SJSA1 (cell line): ENCODE measurements at places on chromosomes 2 and 18. TPM values are rescaled to one million over a fixed set of nuclear protein-coding genes. Genes with fewer than 3 reads are reported as not detected.

Gene ME2
- total RNA-seq: 45.0 and 49.2 TPM in 2 replicates

Gene GPAT2
- not detected in 2 replicates for total RNA-seq

Gene TMEM150A
- 1.0 and 5.1 TPM in 2 replicates for total RNA-seq

Gene CXCR4
- total RNA-seq: 0.22 and 0.79 TPM in 2 replicates

Gene RUFY4
- not detected in 2 replicates for total RNA-seq

Gene FAM237A
- total RNA-seq: not detected in 2 replicates

Gene FZD7
- 77.8 and 90.7 TPM in 2 replicates for total RNA-seq

Gene DAPL1
- total RNA-seq: not detected in 2 replicates

Gene TMEFF2
- 0.16 and 0.25 TPM in 2 replicates for total RNA-seq

Gene OSR1
- 1.9 and 2.2 TPM in 2 replicates for total RNA-seq

Gene HJURP
- 73.2 and 81.4 TPM in 2 replicates for total RNA-seq

Gene CHRND
- total RNA-seq: not detected in 2 replicates

Gene IHH
- 0.05 TPM in 1 of 2 replicates, not detected in the other for total RNA-seq

Gene MYL12A
- total RNA-seq: 1,425 and 1,642 TPM in 2 replicates

Gene PLEK
- not detected in 2 replicates for total RNA-seq

Gene CRYBA2
- total RNA-seq: not detected in 2 replicates

Gene C18orf63
- total RNA-seq: not detected in 2 replicates

Gene UCN
- total RNA-seq: 0.21 and 6.8 TPM in 2 replicates

Gene TRMT61B
- total RNA-seq: 14.6 and 16.6 TPM in 2 replicates

Gene TACR1
- total RNA-seq: 0.13 TPM in 1 of 2 replicates, not detected in the other

Gene RSAD2
- not detected in 2 replicates for total RNA-seq

Gene GDF7
- total RNA-seq: 0.03 TPM in 1 of 2 replicates, not detected in the other

Gene SGPP2
- total RNA-seq: not detected in 2 replicates

Gene TET3
- total RNA-seq: 2.1 and 2.4 TPM in 2 replicates

Gene WDR75
- total RNA-seq: 40.4 and 54.7 TPM in 2 replicates

Gene C1GALT1C1L
- 0.75 and 1.1 TPM in 2 replicates for total RNA-seq

Gene EN1
- 4.0 and 4.7 TPM in 2 replicates for total RNA-seq

Gene NT5DC4
- total RNA-seq: not detected in 2 replicates

Gene HNMT
- total RNA-seq: 47.6 and 65.8 TPM in 2 replicates
